ENCODE measurements at places on chromosomes 5 and 9. TPM values are rescaled to one million over a fixed set of nuclear protein-coding genes. Genes with fewer than 3 reads are reported as not detected.

DNA sequence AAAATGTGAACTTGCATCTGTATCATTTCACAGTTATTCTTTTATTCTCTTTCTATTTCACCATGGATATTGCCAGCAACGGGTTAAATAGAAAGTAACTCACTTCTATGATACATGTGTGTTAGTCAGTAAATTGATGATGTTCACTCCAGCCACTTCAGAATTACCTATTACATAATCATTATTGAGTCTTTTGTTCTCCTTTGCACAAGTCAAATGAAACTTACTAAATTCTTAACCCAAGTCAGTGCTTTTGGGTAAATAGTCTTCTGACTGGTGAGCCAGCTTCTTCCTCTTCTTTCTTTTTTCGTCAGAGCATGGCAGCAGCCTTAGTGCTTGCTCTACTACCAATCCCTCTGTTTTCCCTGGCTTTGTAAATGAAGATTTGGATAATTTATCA, 344.3 kb downstream of the RAB3C start:
- H3K4me3 ChIP-seq, result no peak overlapping the region
- H3K4me1 ChIP-seq, result no peaks in the 10 kb centered on the region
- no peak for DNase-seq
- peaks cover 4% of the 10 kb centered on the region for H3K27me3 ChIP-seq

- no peaks in the 10 kb centered on the region for H3K27me3 ChIP-seq
- H3K4me3 ChIP-seq, result no peak overlapping the region
- no peaks in the 10 kb centered on the region for H3K36me3 ChIP-seq
- no peak overlapping the region for H3K27ac ChIP-seq
Measured at GRCh38 chr5:95134326-95134725, 150.6 kb downstream of the MCTP1 start.

GRCh38 chr9:70405808-70406433, 8.5 kb downstream of the KLF9 start:
- peaks cover 75% of the 10 kb centered on the region for H3K4me1 ChIP-seq
- no peaks in the 10 kb centered on the region for H3K36me3 ChIP-seq
- DNase-seq, result no peak
- H3K4me3 ChIP-seq, result peak overlapping the region; percentile 76
- peak overlapping the region; percentile 89 for H3K27ac ChIP-seq

DNA sequence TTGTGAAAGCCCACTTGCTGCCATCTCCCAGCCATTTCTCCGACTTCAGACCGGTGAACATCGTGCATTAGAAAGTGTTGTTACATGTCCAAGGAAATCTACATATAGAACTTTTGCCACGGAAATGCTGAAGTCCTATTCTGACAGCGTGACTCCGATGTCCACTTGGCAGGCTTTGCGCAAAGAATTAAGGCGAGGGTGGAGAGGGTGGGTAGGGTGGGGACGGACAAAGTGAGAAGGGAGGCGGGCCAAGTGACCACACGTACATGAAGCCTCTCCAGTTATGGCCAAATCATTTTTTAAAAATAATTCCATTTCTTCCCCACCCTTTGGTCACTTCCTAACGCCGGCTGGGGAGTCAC, 460 bp upstream of the ACO1 start:
- peak; percentile 2 for DNase-seq
- peak overlapping the region; percentile 13 for H3K27ac ChIP-seq
- H3K36me3 ChIP-seq, result no peaks in the 10 kb centered on the region
- peaks cover 8% of the 10 kb centered on the region for H3K27me3 ChIP-seq
- H3K4me1 ChIP-seq, result peaks cover 12% of the 10 kb centered on the region

- no peaks in the 10 kb centered on the region for H3K4me1 ChIP-seq
- H3K4me3 ChIP-seq, result no peak overlapping the region
- no peak for DNase-seq
- no peak overlapping the region for H3K27ac ChIP-seq
- H3K27me3 ChIP-seq, result peaks cover 5% of the 10 kb centered on the region
Measured at GRCh38 chr9:715300-715699, 126.2 kb upstream of the DMRT1 start.

GRCh38 chr9:119577881-119578280, 208.6 kb upstream of the BRINP1 start:
- no peak for DNase-seq
- H3K27me3 ChIP-seq, result no peaks in the 10 kb centered on the region
- H3K36me3 ChIP-seq, result no peaks in the 10 kb centered on the region
- no peak overlapping the region for H3K27ac ChIP-seq
- no peak overlapping the region for H3K4me3 ChIP-seq

GRCh38 chr9:132698989-132699388, 28.7 kb downstream of the GTF3C4 start:
- H3K4me3 ChIP-seq, result no peak overlapping the region
- no peak overlapping the region for H3K27ac ChIP-seq
- no peak for DNase-seq
- peaks cover 3% of the 10 kb centered on the region for H3K4me1 ChIP-seq

- peaks cover 24% of the 10 kb centered on the region for H3K4me1 ChIP-seq
- H3K4me3 ChIP-seq, result no peak overlapping the region
- DNase-seq, result no peak
- peaks cover 16% of the 10 kb centered on the region for H3K27me3 ChIP-seq
Measured at GRCh38 chr5:43315682-43316081, 2.5 kb upstream of the HMGCS1 start.

DNA sequence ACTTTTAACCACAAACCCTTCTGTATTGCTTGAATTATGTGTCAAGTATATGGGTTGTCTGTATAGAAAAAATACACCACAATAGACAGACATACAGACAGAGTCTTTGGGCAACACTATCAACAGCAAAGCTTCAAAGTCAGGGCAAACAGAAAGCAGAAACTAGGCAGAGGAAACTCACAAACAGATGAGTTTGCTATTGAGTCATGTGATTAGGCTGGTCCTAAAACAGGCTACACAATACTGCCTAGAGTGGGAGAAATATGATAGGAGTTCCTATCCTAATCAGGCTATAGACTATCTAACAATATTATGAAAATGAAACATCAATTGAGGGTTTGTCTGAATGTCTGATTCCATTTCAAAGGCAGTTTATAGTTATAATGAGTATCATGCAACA, 156.4 kb downstream of the EDIL3 start:
- DNase-seq, result no peak
- H3K27ac ChIP-seq, result no peak overlapping the region
- no peaks in the 10 kb centered on the region for H3K36me3 ChIP-seq
- H3K4me1 ChIP-seq, result no peaks in the 10 kb centered on the region
- H3K27me3 ChIP-seq, result peaks cover 1% of the 10 kb centered on the region

DNA sequence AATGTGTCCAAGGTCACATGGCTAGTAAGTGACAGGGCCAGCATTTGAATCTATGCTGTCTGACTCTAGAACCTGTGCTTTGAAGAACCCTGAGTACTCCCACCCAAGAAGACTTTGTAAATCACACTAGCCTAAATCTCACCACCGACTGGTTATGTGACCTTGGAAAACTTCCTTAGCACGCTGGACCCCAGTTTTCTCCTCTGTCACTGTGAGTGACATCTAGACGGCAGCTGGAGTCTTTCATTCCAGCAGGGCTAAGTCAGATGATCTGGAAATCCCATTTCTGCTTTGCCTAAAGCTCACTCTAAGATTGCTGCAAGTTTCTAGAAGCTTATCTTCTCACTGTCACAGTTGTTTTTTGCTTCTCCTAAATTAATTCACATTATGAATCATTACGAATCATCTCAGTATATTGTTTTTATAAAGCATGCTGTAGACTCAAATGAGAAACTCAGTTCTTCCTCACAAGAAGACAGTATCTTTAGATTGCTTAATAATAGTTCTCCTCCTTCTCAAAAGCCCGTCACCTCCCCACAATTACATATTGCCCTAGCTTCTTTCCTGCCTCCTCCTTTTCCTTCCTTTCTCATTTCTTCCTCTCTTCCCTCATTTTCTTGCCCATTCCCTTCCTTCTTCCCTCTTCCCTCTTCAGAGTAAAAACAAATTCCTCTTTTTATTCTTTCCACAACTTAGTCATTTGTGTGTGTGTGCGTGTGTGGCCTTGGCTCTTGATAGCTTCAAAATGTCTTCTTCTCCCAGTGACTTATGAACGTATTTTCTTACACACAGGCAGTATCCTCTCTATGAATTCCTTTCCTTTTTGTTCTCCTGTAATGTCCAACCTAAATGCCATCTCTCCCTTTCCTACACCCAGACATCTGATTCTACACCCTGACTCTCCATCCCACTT, 16.8 kb downstream of the ALDOB start:
- no peak overlapping the region for H3K27ac ChIP-seq
- peaks cover 7% of the 10 kb centered on the region for H3K27me3 ChIP-seq
- no peak overlapping the region for H3K4me3 ChIP-seq
- DNase-seq, result no peak
- H3K4me1 ChIP-seq, result no peaks in the 10 kb centered on the region
- peaks cover 20% of the 10 kb centered on the region for H3K36me3 ChIP-seq

- peaks cover 7% of the 10 kb centered on the region for H3K27me3 ChIP-seq
- no peak overlapping the region for H3K4me3 ChIP-seq
- no peak overlapping the region for H3K27ac ChIP-seq
- no peak for DNase-seq
Measured at GRCh38 chr9:117249799-117250198, 165.1 kb downstream of the ASTN2 start.

DNA sequence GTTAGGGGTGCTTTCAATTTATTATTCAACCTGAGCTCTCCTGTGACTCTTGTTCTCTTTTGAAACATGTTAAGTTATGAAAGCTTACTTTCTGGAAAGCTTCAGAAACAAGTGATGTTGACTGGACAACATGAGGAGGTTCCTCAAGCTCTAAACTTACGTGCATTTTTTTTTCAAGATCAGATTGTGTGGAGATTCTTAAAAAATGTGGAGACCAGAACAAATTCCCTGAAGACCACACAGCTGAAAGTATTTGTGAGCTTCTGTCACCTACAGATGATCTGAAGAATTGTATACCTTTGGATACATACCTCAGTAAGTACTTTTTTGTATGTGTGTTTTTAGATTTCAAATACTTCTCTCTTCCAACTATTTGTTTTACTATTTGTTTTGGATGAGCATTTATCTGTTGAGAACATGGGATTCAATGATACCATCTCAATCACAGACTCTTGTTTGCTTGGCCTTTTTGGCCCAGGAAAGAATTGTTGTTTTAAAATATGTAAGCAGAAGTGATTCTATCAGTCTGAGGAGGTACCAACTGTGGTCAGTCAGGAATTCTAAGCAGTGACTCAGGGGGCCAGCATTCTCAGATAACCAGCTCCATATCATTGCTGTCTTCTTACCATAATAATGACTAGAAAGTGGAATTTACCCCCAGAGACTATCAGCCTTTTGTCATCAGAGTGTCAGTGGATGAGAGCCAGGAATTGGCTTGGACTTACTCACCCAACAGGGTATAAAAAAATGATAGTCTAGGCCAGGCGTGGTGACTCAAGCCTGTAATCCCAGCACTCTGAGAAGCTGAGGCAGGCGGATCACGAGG, 34.4 kb upstream of the GLIPR2 start:
- no peaks in the 10 kb centered on the region for H3K36me3 ChIP-seq
- DNase-seq, result no peak
- no peak overlapping the region for H3K4me3 ChIP-seq
- no peak overlapping the region for H3K27ac ChIP-seq
- H3K27me3 ChIP-seq, result no peaks in the 10 kb centered on the region

GRCh38 chr5:136228136-136228757, 35.3 kb upstream of the SMIM32 start:
- H3K36me3 ChIP-seq, result no peaks in the 10 kb centered on the region
- no peak overlapping the region for H3K4me3 ChIP-seq
- H3K27me3 ChIP-seq, result peaks cover 9% of the 10 kb centered on the region
- H3K4me1 ChIP-seq, result no peaks in the 10 kb centered on the region

DNA sequence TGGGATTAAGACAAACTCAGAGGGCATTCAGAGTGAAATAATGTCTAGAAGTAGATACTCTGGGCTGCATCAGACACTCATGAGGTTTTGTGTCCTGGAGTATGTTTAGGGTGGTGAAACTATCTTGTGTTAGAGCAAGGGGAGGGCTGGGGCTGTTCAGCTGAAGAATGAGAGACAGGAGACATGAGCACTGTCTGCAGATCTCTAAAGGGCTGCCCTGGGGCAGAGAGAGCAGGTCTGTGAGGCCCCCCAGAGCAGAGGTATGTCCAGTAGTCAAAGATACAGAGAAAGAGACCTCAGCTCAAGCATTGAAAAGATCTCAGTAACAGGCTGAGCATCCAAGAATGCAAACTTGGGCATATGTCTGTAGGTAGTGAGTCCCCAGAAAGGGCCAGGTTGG, 45.9 kb upstream of the SHB start:
- no peaks in the 10 kb centered on the region for H3K36me3 ChIP-seq
- no peaks in the 10 kb centered on the region for H3K4me1 ChIP-seq
- no peak overlapping the region for H3K4me3 ChIP-seq
- peaks cover 3% of the 10 kb centered on the region for H3K27me3 ChIP-seq

DNA sequence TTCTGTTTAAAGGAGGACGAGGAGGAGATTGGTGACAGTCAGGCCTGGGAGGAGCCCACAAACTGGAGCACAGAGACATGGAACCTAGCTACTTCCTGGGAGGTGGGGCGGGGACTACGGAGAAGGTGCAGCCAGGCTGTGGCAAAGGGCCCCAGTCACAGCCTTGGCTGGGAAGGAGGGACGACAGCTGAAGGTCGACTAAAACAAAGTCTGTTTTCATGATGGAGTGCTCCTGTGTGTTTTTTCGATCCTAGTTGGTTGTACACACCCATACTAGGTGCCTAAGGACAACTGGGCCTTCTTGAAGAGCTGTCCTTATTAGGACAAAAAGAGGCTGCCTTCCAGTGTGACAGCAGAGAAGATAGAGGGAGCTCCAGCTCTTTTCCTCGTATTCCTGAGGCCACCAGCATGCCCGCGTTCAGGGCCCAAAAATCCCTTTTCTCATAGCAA, 2.9 kb downstream of the CCDC107 start:
- no peak for DNase-seq
- H3K36me3 ChIP-seq, result peaks cover 23% of the 10 kb centered on the region
- H3K4me1 ChIP-seq, result peaks cover 87% of the 10 kb centered on the region
- peak overlapping the region; percentile 96 for H3K27ac ChIP-seq

- peak; percentile 60 for DNase-seq
- H3K4me1 ChIP-seq, result peaks cover 30% of the 10 kb centered on the region
- H3K4me3 ChIP-seq, result no peak overlapping the region
- H3K27ac ChIP-seq, result peak overlapping the region; percentile 54
- H3K36me3 ChIP-seq, result no peaks in the 10 kb centered on the region
Measured at GRCh38 chr9:96856363-96857286, 2.3 kb upstream of the ZNF782 start.

GRCh38 chr5:159765135-159765433, 151.2 kb upstream of the ADRA1B start:
- no peak overlapping the region for H3K27ac ChIP-seq
- no peak for DNase-seq
- H3K4me3 ChIP-seq, result no peak overlapping the region
- peaks cover 11% of the 10 kb centered on the region for H3K4me1 ChIP-seq
- H3K36me3 ChIP-seq, result no peaks in the 10 kb centered on the region

- H3K36me3 ChIP-seq, result peaks cover 34% of the 10 kb centered on the region
- peaks cover 16% of the 10 kb centered on the region for H3K27me3 ChIP-seq
- no peak overlapping the region for H3K4me3 ChIP-seq
- H3K4me1 ChIP-seq, result peaks cover 19% of the 10 kb centered on the region
Measured at GRCh38 chr5:1479581-1480188, 34.4 kb upstream of the SLC6A3 start.

The SHLD3 gene
- polyA plus RNA-seq, result 10.1 TPM

The STPG3 gene
- not detected for polyA plus RNA-seq

The ECM2 gene
- polyA plus RNA-seq, result 0.16 TPM

The IL4 gene
- polyA plus RNA-seq, result not detected

The MAMDC4 gene
- polyA plus RNA-seq, result 0.19 TPM

Measured in immature natural killer cell (primary cell).